ENCODE measurements at places on chromosomes 13 and 19. TPM values are rescaled to one million over a fixed set of nuclear protein-coding genes. Genes with fewer than 3 reads are reported as not detected.

Gene ZNF222
- total RNA-seq, result 9.1 TPM

GRCh38 chr13:98299966-98300350 lies 122.9 kb upstream of the RNF113B start:
- DNase-seq, result no peak

Gene KIR3DL1
- not detected for total RNA-seq

Gene NLRP11
- not detected for total RNA-seq

DNA sequence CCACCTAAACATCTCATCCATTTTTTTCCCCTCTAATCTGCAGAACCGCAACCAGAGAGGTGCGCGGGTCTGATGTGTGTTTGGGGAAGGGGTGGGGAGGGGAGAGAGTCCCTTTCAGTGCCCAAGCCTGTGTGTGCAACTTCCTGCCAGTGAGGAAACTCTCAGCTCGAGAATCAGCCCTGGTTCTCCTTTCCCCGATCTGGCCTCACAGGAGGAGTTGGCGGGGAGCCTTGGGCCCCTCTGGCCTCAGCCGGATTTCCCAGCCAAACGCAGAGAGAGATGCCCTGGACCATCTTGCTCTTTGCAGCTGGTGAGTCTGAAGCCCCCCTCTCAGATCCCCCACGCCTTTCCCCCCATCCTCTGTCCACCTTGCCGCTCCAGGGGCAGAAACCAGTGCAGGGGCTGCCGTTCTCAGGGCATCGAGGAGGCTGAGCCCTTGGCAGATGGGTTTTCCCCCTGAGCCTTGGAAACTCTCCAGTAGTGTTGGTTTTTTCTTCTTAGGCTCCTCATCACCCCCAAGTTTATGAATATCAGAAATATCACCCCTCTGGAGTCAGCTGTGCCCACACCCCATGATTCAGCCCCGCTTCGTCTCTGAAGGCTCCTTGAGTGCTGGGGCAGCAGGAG lies at the start of gene C19orf38:
TSS of gene C19orf38 (plus strand) at position 186 of the 627 bp plus-strand sequence. CDS start at position 280, 94 bp downstream.
- DNase-seq, result no peak

Gene LRG1
- not detected for total RNA-seq

DNA sequence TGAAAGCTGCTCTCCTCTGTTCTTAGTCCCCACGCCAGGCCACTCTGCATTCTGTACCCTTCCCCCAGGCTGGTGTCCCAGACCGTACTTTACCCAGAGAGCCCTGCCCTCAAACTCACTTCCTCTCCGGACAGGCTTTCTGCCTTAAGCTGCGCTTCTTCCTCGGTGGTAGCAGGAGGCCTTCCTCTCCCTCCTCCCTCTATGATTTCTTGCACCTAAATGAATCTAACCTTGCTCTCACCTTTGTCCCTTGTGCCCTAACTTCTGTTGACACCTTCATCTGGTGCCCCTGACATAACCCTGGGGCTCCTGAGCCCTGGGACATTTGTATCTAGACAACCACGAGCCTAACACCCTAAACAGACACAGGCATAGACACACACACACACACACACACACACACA lies 29.6 kb upstream of the CEACAM21 start:
- no peak for DNase-seq

All from MG63 (cell line).